ENCODE measurements at places on chromosomes 1 and 21.

- DNase-seq, result no peak
These were observed 1297.6 kb downstream of the BRINP3 start for GRCh38 chr1:189180057-189180456.

DNA sequence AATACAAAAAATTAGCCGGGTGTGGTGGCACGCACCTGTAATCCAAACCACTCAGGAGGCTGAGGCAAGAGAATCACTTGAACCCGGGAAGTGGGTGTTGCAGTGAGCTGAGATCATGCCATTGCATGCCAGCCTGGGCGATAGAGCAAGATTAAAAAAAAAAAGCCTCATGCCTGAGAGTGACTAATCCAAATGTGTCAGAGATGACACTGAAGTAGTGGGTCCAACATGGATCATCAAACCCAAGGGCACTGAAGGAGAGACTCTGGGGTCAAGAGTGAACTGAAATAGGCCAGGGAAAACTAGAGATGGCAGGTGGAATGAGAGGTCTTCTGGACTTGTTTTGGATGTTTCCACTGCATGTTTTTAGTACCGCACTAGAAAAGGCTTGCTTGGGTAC lies 10.2 kb upstream of the CACHD1 start:
- no peak for DNase-seq

DNA sequence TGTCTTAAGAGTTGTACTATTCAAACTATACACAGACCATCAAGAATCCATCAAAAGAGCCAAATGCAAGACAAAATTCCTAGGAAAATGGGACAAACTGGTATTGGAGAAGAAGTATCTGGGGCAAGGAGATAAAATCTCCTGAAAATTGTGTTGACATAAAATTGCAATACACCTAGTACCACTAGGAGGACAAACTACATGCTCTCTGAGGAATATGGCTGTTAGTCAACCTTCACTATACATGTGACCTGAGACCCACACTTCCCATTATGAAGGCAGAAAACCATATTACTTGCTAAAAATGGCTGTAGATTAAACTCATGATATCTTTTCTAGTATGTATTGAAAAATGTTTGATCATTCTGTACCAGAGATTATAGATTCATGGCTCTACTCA lies 30.0 kb downstream of the IRF2BP2 start:
- DNase-seq, result no peak

- DNase-seq, result no peak
These were observed 267.8 kb downstream of the C1orf94 start for GRCh38 chr1:34444516-34444915.

GRCh38 chr21:34916446-34916845 lies 132.7 kb downstream of the RUNX1 start:
- no peak for DNase-seq

DNA sequence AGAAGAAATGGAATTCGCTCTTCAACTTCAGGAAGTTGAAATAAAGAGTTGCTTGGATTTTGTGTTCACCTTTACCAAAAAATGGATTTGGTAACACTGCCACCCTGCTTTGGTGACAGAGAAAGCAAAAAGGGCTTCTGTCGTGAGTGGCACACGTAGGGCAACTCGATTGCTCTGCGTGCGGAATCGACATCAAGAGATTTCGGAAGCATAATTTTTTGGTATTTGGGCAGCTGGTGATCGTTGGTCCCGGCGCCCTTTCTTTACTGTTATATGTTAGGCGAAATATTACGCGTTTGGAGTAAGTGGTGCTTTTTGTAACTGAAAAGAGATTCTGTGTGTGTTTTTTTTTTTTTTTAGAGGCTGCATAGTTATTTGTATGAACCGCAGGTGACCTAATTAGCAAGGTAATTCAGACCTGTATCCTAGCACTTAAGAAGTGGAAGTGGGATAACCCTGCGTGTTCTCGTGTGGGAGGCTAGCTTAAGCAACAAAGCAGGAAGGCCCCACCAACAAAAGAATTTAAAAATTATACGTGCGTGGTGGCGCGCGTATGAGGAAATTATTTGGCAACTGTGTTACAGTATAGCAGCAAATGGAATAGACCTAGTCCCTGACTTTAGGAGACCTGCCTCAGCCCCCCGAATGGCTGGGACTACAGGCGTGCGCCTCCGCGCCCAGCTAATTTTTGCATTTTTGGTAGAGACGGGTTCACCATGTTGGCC lies at the start of gene RNU11:
Gene RNU11, plus strand, starts transcription at position 127 of the 725 bp plus-strand sequence.
- peak; percentile 70 for DNase-seq

GRCh38 chr1:153750026-153750995 lies 22.5 kb downstream of the INTS3 start:
- no peak for DNase-seq

DNA sequence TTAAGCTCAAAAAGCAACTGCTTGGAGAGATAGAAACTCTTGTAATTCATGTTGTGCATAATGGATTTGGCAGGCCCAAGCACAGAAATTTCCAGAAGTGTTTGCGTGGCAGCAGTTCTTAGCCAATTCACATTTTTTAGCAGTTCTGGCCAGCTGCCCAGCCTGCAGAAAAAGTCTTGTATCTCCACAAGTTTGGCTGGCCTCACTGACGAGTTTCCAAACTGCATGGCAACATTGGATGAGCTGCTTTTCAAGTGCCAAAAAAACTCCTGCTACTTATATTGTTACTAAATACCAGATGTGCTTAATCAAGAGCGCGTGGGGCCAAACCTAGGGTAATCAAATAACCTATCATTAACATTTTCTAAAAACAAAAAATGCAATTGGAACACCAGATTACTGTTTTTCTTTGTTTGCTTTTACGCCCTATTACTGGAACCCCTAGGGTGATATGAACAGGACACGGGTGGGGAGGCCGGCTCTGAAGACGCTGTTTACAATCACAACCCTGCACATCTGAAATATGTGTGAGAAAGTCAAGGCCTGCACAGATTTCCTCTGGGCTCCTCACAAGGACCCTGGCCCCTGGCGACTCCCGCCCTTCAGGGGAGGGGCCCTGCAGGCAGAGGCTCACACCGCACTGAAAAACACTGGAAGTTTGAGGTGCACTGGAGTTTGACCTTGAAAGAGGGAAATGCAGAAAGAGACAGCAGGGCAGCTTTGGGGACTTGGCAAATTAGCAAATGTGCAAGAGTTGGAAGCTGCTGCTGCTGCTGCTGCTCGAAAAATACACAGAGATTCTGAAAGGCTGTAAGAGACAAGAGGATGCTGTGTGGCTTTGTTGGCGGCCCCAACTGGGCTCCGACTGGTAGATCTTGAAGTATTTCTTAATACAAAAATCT lies 55.2 kb upstream of the TARBP1 start:
- DNase-seq, result no peak

DNA sequence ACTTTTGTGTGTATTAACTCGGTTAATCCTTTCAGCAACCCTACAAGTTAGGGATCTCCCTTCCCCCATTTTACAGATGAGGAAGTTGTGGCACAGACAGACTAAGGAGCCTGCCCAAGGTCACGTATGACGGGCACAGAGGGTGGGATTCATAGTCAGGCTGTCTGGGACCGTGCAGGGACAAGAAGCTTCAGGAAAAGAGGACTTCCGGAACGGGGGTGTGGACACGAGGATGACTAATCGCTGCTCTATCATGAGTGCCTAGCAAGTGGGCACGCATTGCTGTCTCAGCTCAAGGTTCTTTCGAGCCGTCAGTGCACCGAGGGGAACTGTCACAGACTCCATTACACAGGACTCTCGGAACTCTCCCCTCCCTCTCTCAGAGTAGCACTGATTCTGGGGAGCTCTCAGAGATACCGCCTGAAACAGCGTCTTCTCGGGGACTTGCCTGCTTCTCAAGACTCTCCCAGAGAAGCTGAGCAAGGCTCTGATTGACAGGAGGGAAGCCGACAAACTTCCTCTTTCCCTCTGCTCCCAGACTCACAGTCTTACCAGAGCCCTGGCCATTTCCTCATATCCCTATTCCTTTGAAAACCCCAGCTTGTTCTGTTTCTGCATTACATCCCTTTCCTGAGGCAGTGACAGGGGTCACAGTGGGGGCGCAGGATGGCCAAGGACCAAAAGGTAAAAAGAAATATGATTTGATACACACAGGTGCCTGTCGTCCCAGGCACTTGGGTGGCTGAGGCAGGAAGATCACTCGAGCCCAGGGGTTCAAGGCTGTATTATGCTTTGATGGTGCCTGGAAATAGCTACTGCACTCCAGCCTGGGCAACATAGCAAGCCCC lies 14.4 kb downstream of the FHAD1 start:
- DNase-seq, result no peak

DNA sequence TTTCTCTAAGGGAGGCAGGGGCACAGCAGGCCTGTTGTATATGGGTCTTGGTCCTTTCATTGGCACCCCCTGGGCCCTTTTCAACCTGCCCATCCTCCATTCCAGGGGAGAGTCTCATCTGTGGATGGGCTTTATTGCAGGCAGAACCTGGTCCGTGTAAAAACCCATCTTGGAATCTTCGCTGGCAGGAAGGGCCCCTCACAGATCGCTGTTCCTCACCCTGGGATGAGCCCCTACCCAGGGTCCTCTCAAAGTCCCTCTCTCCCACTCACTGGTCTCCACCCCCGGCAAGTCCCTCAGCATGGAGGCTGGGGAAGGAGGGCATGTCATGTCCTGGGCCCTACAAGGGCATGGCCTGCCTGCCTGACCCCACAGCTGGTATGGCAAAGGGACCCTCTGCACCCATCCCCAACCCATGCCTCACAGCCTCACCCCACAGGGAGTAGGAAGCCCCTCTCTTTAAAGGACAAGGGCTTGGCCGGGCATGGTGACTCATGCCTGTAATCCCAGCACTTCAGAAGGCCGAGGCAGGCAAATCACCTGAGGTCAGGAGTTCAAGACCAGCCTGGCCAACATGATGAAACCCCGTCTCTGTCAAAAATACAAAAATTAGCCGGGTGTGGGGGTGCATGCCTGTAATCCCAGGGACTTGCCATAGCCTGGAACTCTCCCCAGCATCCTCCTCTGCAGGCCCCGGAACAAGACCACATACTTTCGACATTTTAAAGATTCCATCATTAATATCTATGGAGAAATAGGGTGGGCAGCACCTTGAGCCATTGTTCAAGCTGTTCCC lies 13.2 kb upstream of the CDA start:
- DNase-seq, result no peak

DNA sequence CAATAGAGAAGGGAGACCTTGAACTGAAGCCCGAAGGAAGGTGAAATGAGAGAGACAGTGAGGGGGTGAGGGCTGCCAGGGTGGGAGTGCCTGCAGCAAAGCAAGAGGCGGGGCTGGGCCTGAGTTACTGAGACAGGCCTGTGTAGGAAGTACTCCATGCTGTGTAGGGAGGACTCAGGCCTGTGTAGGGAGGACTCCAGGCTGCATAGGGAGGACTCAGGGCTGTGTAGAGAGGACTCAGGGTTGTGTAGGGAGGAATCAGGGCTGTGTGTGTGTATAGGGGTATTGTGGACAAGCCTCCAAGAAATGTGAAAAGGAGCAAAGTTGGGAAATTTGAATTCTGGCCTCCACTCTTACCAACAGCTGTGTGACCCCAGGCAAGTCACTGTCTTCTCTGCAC lies 133.8 kb upstream of the CACNA1E start:
- DNase-seq, result no peak

DNA sequence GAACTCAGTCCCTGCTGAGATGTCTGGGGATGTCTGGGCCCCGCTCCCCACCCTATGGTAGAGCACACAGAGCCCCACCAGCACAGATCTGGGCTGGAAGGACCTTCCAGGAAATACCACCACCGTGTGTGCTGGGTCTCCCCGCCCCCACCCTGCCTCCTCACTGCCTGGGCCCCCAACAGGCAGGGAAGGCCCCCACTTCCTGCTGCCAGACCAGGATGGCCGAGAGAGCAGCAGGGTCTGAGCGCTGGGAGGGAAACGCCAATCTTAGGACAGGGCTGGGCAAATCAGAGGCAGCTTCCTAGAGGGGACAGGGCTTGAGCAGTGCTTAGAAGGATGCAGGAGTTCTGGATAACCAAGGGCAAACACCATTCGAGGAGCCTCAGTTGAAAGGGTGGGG lies 11.9 kb downstream of the ADGRB2 start:
- no peak for DNase-seq

GRCh38 chr1:61090546-61091202 lies 8.3 kb downstream of the NFIA start:
- no peak for DNase-seq

DNA sequence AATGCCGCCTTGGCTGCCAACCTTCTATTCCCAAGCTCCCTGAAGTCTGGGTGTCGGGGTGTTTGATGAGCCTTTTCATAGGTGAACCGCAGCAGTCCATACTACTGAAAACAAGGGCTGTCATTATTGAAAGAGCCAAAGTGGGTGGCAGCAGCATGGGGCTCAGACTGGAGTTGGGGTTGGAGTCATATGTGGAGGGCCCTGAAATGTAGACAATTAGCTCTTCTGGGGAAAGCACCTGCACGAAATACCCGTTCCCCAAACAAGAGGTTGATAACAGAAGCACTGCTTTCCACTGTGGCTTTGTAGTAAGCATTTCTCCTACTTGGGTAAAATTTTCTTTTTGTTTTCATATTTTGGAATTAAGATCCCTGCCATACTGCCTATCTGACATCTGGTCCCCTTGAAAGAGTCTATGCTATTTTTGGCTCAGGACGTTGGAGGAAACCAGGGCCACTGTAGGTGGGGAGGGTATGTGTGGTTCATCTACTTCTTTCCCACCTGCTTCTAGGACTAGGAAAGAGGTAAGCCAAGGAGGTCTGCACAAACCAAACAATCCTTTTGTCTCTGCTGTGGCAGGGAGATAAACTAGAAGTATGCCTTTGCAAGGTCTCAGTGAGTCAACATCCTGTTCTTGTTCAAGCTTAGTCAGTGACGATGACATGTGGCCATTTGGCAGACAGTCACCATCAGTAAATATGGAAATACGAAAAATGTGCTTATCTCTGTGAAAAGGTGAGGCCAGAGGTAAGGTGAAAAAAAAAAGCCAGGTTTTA lies 197.0 kb upstream of the UBE2U start:
- DNase-seq, result no peak

DNA sequence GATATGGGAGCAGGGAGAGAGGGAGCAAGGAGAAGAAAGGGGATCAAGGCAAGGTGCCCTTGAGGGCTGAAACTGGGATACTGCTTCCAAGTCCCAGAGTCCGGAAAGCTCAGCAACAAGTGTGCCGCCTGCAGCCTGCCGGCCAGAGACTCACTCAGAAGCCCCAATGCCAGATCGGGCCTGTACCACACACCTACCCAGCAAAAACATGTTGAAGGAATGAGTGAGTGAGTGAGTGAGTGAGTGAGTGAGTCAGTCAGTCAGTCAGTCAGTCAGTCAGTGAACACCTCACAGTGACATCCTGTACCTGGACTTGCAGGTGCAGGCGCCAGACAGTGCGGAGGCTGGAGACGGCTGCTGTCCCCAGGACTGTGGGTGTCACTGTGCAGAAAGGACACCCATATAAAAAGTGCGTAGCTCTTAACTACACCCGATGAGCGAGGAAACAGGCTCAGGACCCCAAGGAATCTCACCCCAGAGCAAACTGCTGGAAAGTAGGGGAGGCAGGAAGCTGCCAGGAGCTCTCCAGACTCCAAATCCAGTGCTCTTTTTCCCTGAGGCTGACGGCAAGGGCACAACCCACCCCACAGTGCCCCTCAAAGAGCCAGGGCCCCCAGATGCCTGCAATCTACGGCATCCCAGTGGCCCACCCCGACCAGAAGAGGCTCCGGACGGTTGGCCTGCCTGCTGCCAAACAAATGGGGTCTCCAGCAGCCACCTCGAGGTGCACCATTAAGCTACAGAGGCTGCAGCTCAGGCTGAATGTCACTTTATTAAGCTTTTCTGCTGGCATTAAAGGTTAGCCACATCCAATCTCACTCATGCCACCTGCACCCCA lies 261.7 kb downstream of the NPHP4 start:
- DNase-seq, result no peak

GRCh38 chr1:233656032-233656635 lies 42.2 kb downstream of the KCNK1 start:
- no peak for DNase-seq

- no peak for DNase-seq
These were observed 278.4 kb downstream of the TM2D1 start for GRCh38 chr1:61446531-61446991.

Measured in stimulated activated CD4-positive, alpha-beta T cell treated with anti-CD3 and anti-CD28 coated beads, Interleukin-1b, Interleukin-23, amount 100 ng/mL, for 1 hour (primary cell).